NCI-H146 (cell line): ENCODE measurements at places on chromosomes 7 and 10.
A peak's percentile ranks its signal among the peaks of the same experiment; 100 is the strongest.

GRCh38 chr10:24603333-24603732 lies 120.4 kb downstream of the ARHGAP21 start:
- no peak for DNase-seq

DNA sequence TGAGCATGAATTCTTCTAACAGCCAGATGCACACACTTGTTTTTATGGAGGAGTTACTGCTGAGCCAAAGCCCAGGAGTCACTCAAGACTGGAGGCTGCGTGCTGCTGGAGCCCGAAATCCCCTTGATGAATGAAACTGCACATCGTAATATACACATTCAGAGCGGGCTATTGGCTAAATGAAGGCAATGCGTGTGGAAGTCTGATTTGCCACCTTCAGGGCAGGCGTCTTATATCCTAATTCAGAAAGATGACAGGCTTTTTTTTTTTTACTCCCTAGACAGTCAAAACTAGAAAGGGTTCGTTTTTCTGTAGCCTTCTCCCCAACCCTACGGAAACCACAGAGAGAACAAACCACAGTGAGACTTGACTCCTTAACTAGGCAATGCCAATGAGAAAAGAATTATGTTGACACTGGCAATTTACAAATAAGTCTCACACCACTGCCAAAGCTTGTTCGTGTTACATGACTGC lies 227.2 kb upstream of the KLF14 start:
- no peak for DNase-seq

DNA sequence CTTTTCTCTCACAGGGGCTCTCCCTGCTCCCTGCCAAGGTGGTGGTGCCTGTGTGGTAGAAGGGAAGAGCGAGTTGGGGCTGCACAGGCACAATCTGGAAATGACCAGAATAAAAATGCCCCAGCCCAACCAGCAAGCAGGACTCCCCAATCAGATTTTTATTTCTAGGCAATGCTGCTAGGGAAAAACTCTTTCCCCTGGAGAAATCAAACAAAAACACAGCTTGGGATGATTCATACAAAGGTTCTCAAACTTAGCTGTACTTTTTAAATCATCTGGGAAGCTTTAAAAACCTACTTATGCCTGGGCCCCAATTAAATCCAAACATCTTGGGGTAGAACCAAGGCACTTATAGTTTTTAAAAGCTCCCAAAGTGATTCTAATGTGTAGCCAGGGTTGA lies 243.2 kb downstream of the HTR7 start:
- no peak for DNase-seq

GRCh38 chr7:128687131-128687530 lies 15.0 kb downstream of the GARIN1A start:
- no peak for DNase-seq

GRCh38 chr7:5231811-5232484 lies 41.9 kb downstream of the WIPI2 start:
- no peak for DNase-seq

DNA sequence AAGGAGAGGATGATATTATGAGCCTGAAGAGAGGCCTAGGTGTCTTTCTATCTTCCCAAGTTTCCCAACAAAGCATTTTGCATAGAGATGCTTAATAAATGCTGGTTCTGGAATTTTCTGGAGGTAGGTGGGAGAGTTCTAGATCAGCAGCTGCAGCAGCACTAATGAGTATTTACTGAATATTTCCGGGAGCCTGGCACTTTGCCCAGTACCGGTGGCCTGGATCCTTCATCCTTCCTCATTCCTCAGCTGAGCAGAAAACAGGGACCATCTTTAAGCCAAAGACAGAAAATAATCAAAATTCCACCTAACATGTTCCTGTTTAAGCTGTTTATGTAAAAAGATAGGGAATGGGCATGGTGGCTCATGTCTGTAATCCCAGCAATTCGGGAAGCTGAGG lies 813.2 kb upstream of the AUTS2 start:
- peak; percentile 12 for DNase-seq

- peak; percentile 97 for DNase-seq
Measured at GRCh38 chr10:114043532-114044246, at the start of gene ADRB1. Gene ADRB1 (plus strand): TSS chr10:114043866. CDS start chr10:114044133, 267 bp downstream.

- no peak for DNase-seq
Measured at GRCh38 chr10:63027531-63027930, 105.6 kb upstream of the NRBF2 start.

DNA sequence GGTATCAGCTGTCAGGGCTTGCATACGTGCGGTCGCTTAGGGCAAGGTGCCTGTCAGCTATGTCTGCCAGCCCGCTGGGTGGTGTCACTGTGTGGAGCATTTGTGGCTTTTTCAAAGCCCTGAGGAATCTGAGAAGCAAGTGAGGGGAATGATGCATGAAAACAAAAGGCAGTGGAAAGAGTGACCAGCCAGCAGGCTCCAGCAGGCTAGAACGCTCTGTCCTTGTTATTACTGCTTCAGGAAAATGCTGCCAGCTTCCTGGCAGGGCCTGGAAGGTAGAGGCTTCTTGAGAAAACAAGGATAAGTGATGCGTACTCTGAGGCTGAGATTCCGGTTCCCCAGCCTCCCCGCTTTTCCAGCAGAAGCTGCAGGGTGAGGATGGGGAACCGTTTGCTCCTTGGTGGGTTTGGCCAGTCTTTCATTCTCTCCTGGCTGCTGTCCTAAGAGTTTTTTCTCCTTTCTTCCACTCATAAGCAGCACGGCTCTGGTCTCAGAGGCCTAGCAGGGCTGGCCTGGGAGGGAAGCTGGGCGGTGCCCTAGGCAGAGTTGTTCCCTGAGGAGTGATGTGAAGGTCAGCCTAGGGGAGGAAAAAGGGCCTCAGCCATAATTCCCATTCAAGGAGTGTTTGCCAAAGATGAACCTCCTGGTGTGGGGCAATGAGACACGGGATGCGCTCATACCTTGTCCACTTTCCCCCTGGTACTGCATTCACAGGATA lies 42.8 kb upstream of the MKLN1 start:
- DNase-seq, result peak; percentile 65

GRCh38 chr10:97336942-97337831 lies 2.7 kb upstream of the FRAT2 start:
- peak; percentile 78 for DNase-seq

DNA sequence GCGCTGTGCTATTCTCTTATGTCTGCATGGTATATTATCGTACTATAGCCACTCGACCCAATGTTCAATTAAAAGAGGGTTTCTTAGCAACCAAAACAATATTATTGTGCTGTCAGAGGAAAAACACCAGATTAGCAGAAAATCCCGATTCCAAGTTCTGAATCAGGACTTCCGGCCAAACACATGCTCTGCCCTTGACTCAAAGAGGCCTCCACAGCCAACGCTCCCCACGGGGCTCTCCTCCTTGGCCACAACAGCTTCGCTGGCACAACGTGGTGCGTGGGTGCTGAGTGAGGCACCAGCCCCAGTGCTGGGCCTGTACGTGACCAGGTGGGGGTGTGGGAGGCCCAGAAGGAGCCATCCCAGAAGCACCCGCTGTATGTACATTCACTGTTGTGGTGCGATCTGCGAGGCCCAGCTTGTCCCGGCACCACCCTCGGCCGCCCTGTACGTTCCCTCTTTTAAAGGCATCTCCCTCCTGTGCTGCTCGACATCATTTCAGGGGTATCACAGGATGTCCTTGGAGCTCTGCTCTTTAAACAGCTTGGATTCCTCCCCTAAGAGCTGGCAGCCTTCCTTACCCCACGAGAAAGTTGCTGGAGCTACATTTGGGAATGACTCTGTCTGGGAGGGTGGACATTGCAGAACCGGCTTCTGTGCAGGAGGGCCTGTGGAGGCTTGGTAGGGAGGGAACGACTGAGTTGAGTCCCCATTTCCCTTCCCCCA lies 736.2 kb downstream of the PARD3 start:
- no peak for DNase-seq

GRCh38 chr10:114780577-114781184 lies 40.9 kb upstream of the FHIP2A start:
- DNase-seq, result no peak

DNA sequence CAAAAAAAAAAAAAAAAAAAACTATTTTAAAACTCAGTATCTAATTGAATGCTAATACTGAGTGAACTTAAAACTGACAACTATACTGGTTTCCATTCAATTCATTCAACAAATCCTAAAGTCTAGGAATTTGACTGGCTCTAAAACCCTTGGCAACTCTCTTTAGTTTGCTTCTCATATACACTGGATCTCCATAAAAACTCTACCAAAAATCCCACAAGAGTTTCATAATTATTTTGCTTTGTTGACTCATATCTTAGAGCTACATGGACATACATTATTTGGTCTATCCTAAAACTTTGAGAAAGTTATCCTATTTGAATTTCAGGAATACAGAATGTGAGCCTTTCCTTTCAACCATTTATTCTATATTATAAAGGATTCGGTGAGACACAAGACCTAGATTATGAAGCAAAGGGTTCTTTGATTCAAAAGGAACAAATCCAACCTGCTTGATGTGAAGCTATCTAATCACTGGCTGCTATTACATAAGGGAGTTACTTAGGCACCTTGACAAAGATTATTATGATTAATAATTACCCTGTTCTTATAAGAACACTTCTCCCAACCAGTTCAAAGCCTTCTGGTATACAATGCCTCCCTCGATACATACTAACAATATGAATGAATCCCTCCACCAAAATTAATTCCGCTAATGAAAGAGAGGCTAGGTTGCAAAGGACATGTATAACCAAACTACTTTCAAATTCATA lies 15.8 kb upstream of the KMT2E start:
- DNase-seq, result no peak

- no peak for DNase-seq
Measured at GRCh38 chr10:61529208-61529607, 76.0 kb upstream of the TMEM26 start.

- peak; percentile 61 for DNase-seq
Measured at GRCh38 chr10:118256825-118257570, 85.1 kb downstream of the FAM204A start.

DNA sequence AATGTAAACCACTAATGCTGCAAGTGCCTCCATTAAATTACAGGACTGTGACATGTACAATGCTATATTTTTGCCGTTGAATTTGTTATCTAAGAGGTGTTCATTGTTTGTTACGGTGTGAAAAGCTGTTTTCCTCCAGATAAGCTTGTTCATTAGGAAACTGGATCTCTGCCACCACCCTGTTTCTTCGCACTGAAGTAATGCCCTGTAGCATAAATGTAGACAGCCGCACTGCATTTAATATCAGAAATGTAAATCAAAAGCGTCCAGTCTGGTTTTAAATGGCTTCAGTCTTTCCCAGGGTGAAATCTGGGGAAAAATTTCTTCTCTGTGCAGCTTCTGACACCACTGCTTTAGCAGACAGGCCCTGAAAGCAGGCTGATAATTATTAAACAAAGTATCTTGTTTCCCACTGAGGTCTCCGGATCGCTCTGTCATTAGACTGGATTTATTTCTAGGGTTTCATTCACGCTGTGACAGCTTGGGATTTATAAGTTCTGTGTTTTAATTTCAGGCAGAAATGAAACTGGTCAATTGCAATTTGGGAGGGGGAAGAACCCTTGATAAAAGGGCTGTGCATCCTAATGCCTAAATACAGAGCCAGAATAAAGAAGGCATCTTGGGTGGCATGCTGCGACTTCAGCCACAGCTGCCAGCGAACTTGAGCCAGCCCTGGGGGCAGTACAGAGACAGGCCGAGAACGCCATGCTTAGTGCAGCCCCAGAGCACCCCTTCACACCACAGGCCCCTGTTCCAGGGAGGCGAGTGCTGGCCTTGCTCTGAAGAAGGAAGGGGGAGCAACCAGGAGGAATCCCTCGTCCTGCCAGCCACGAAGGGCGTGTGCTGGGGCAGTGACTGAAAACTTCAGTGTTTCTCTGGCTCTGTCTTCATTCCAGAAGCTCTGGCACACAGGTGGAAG lies 547.7 kb upstream of the GALNT17 start:
- DNase-seq, result no peak

GRCh38 chr7:24967696-24968095 lies 12.3 kb downstream of the OSBPL3 start:
- no peak for DNase-seq

DNA sequence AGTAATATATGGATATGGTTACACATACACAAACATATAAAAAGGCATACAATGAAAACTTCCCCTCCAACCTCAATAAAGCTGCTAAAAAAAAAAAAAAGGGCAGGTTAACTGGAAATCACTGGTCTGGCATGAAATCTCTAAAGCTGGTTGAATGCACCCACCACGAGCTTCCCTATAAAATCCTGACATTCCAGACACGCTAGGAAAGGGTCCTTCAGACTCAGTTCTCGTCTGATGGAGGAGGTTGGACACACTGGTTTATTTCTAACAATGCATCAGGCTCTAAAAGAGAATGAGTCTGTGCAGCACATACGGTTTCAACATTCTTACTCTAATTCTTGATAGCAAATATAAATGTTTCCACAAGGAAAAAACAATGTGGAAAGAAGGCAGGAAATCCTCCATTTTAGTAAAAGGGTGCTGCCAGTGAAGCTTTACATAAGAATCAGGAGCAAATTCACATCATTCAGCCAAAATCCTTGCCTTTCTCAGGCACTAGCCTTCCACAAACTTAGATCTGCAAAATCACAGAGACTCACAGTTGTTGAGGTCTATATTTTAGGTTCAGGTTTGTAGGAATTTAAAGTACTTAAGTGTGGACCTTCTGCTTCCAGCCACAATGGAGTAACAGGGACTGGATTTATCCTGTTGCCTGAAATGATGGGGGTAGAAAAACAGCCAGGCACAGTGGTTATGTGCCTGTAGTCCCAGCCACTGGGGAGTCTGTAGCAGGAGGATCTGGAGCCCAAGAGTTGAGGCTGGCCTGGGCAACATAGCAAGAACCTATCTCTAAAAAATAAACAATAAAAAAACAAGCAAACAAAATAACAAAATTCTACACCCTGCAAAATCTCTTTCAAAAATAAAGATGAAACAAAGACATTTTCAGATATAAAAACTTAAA lies 73.5 kb downstream of the CYTH3 start:
- no peak for DNase-seq

GRCh38 chr7:47776335-47776734 lies 171.9 kb downstream of the PKD1L1 start:
- DNase-seq, result no peak

DNA sequence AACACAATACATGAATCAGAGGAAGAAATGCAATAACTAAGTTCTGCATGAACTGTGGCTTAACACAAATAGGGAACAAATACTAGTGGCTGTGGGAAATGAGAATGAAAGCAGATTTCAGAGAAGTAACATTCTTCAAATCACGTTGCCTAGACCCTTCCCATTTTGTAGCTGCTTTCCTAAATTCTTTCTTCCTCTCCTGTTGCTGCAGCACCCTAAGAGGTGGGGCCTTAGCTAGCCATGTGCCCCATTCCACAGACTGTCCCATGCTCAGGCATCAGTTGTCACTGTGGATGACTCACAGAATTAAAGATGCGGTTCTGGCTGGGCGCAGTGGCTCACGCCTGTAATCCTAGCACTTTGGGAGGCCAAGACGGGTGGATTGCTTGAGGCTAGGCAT lies 704.7 kb upstream of the C7orf33 start:
- no peak for DNase-seq

DNA sequence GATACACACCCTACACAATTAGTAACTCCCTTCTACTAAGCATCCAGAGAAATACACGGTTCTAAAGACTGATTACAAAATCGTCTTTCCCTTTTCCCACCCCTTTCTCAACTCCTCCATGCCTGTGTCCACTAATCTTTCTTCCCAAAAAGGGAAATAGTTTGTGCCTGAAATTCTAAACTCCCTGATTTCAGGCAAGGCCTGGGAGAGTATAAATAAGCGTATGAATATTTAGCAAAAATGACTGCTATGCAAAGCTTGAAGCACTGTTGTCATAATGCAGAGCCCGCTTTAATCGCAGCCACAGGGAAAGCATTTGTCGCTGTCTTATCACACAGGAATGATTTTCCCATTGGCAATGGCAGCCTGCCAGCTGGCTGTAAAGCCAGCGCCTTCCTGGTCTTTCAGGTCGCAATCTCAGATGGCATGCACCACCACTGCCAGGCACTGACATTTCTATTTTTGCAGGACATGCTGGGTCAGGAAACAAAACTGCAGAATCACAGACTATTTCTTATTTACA lies 142.9 kb upstream of the PCGF5 start:
- DNase-seq, result peak; percentile 60

GRCh38 chr7:132065193-132065988 lies 509.0 kb upstream of the PODXL start:
- DNase-seq, result no peak
